IPS DF 6.9 (cell line): ENCODE measurements at places on chromosomes 7 and 10.

DNA sequence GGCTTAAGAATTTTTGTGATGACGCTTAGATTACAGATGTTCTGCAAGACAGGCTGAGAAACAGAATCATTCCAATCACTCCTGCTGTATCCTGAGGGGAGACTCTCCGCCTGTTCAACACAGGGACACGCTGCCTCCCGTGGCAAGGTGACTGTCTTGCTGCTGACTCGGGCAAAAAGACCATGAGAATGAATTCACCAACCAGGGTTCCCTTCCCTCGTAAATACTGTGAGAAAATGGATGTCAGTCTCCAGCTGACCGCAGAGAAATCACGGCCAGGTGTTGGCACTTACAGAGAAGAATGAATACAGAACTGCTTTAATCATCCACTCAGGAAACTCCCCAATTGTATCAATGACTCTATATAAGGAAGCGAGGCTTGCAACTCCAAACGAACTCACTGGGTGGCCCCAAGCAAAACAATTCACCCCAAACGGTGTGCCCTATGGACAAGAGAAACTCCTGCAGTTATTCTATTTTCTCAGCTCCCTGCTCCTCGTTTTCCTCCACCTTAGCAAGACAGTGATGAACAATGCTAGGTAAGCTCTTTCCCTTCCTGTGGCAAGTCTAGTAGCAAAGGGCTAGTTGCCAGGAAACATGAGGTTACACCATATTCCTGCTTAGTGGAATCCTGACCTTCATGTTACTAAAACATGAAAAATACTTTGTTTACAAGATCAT lies 22.8 kb downstream of the GNA12 start:
- peak; percentile 60 for DNase-seq

GRCh38 chr7:43873300-43873699 lies 4.0 kb upstream of the MRPS24 start:
- no peak for DNase-seq

GRCh38 chr10:127034034-127034633 lies 128.9 kb downstream of the DOCK1 start:
- DNase-seq: no peak

GRCh38 chr7:101882595-101883564 lies 65.5 kb downstream of the CUX1 start:
- no peak for DNase-seq

DNA sequence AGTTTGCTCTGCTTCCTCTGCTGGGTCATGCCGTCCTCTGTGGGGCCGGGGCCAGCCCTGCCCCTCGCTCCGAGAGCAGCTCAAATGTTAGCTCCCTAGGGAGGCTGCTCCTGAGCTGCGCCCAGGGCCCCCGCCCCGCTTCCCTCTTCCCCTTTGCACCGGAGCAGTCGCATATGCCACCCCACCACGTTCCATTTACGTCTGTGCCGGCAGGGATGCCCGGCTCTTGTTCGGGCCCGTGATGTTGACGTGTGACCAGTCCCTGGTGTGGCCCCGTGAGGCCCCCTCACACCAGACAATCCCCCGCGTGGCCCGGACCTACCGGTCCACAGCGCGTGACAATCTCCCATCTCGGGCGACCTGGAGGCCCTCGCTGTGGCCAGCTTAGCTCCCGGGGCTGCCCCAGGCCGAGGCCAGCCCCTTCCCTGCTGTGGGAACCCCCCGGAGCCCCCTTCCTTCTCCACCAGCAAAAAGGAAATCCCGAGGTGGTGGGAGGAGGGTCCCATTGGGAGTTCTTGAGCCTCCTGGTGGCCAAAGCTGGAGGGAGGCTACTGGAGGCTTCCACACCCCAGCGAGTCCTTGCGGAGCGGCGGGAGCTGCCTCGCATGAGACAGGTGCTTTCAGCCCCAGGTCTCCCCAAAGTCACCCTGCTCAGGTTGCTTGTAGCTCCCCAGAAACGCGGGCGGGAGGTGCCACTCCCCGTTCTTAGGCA lies 15.2 kb downstream of the FAM20C start:
- DNase-seq: no peak

DNA sequence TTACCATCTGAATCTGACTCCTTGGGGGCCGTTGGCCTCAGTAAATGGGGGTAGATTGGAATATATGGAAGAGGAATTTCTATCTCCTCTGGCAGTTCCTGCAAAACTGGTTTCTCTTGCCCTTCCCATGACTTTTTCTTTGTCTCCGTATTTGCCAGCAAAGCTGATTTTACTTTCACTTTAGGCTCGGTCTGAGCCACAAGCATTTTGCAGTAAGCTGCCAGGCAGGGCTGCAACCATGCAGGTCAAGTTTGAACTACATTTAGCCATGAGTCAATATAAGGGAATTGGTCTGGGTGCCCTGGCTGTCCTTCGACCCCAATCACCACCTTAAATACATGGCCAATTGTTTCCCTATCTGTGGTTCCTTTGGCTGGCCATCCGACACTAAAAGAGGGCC lies 104.3 kb downstream of the TRIM24 start:
- DNase-seq: no peak

DNA sequence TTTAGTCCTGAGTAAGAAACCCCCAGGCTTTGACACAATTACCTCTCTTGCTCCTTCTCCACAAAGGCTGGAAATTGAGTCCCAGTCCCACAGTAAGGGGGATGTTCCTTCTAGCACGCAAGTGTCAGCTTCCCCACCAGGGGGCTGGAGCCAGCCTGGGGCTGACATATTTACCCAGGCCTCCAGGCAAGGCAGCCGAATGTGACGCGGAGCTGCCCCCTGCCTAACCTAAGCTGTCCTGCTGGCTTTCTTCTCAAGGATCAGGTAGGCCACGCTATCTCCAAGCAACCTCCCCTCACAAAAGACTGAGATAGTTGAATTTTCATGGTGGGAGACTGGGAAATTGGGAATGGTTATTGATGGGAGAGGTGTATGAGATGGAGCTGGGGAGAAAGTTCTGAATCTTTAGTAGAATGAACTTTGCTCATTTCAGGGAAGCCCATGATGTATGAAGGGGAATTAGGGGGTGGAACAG lies 19.2 kb upstream of the BMPER start:
- DNase-seq: no peak
